ENCODE measurements at places on chromosomes 12 and 14.
A peak's percentile ranks its signal among the peaks of the same experiment; 100 is the strongest.

DNA sequence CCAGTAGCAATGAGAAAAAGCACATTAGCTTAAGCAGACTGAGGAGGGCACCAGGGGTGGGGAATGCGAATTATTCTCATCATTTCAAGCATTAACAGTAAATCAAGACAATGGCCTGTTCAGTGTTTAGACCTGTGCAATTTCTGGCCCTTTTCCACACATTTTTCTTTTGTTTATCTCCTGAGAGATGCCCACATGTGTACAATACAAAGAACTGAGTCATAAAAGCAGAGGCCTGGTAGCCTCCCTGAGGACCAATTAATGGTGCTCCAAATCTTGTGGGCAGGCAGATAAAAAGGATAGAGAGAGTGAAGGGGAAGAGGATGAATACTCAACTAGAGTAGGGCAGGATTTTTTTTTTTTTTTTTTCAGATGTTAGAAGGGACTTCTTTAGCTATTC lies 480.8 kb downstream of the RERGL start:
- no peak for DNase-seq

DNA sequence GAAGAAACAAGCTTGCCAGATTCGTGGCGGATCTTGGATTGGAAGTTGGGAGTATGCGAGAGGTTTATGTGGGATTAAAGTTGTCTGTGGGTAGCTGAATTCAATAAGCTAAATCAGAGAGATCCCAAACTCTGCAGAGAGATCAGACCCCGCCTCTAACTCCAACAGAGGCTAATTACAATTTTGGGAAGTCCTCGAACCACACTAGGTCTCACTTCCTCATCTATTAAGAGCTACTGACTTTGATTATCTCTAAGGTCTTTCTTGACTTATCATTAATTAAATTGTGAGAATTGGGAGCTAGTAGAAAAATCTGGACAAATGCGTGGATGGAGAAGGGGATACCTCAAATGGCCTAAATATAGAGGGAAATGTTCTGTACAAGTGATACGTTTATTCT lies 9.1 kb downstream of the NTF3 start:
- no peak for DNase-seq

DNA sequence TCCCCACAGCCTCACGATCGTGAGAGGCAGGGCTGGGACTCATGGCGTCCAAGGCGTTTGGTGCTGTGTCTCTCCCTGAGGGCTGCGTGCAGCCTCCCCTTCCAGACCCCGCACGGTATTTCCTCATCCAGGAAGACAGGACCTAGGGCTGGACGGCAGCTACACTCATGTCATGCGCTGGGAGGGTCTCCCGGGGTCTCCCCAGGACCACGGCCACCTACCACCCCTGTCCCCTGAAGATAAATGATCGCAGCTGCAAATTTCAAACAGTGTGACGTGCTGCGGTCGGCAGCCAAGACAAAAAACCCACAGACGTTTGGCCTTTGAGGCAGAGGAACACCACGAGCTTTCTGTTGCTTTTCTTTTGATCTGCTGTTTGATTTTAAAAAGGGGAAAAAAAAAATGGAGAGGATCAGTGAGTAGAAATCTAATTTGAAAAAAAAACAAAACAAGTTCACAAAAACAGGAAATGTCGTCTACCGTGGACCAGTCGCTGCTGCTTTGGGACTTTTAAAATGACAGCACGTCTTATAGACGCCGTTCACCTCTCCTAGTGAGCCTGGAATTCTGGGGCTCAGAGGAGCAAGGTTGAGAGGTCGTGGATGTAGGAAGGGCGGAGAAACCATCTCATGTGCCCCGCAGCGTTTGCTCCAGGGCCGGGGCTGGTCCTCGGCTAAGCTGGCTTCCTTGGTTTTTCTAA lies 237.6 kb downstream of the SLC41A2 start:
- DNase-seq, result no peak

- no peak for DNase-seq
Observed at GRCh38 chr14:76727384-76727783, 33.9 kb upstream of the VASH1 start.

- no peak for DNase-seq
Observed at GRCh38 chr14:68404652-68405183, 388.1 kb downstream of the ZFP36L1 start.

- peak; percentile 24 for DNase-seq
Observed at GRCh38 chr14:92603309-92604242, 90.0 kb downstream of the RIN3 start.

DNA sequence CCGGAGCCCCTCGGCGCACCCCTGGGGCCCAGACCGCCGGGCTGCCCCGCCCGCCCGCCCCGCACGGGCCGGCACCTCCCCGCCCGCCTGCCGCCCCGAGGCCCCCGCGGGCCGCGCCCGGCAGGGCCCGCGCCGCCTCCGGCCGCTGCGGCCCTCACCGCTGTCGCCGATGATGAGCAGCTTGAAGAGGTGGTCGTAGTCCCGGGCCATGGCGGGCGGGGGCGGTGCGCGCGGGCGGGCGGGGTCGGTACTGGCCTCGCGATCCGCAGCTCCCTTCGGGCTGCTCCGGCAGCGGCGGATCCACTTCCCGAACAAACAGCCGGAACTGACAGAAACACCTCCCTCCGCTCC lies at the start of gene RAB35:
TSS of gene RAB35 (minus strand) at position 313 of the 351 bp plus-strand sequence. CDS start at position 210, 103 bp downstream.
- DNase-seq, result no peak

- DNase-seq, result no peak
Observed at GRCh38 chr12:46608431-46609272, 217.1 kb downstream of the SLC38A4 start.

DNA sequence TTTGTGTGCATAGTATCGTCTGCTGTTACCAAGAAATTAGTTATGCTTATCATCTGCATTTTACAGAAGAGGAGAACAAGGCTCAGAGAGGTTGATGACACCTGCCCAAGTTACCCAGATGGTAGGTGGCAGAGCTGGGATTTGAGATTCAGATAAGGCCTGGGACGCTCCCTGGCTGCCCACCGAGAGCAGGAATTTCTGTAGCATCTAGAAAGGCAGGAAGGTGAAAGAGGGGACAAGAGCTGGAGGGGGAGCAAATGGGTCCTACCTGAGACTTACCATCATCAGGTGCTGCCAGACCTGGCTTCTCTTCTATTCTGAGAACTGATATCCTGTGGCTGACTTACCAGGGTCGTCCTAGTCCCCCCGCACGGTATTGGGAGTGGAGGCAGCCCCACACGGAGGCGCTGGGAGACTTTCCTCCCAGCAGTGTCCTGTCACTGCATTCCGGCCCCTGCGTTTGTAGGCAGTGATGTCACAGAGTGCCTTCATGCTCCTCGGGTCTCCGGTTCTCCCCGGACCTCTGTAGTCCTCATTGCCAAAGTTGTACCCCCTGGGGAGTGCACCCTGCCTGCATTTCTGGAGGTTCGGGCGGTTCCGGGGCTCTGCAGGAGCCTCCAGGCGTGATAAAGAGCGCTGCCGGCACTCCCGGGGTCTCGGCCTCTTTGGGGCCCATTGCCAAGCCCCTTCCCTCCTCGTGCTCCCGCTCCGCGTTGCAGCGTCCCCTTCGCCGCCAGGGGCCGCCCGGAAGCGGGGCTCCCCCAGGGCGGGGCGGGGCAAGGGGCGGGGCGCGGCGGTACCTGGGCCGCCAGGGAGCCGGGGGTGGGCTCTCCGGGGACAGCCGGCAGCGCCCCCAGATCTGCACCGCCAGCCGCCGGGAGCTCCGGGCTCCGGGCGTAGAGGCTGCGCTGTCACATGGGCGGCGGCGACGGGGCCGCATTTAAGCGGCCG lies at the start of gene CABP1:
TSS of gene CABP1 (plus strand) at position 856 of the 951 bp plus-strand sequence. CDS start at position 916, 60 bp downstream.
- no peak for DNase-seq

- DNase-seq, result peak; percentile 56
Observed at GRCh38 chr12:111841236-111841749, 735 bp upstream of the MAPKAPK5 start.

DNA sequence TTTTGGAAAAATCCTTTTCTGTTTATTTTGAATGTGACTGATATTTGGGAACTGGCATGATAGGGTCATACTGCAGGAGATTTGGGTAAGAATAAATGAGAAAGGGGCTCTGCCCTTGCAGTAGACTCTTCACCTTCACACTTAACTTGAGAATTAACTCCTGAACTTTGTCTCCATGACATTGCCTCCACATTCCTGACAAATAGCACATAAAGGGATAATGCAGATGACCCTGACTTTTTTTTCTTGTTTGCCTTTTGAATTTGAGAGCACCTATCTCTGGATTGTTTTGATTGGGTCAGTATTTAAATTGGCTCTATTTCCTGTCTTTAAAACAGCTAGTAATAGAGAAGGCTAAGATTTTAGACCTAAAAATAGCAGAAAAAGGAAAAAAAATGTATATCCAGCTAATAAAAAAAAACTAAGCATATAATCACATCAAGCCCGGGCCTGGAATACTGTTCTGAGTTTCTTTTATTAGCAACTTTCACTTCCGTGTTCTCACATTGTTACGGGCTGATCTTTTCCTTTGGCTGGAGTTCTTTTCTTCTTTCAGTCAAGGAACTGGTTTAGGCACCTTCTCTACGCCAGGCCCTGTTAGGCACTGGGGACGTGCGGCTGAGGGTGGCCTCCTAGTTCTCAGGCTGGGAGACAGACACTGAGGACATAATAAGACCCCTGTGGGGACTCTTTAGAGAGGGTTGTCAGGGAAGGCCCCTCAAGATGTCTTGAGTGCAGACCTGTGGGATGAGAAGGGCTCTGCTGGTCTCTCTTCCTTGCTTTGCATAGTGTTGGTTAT lies 53.1 kb upstream of the GNPNAT1 start:
- no peak for DNase-seq

GRCh38 chr12:26929590-26929989 lies 8.2 kb downstream of the INTS13 start:
- no peak for DNase-seq

DNA sequence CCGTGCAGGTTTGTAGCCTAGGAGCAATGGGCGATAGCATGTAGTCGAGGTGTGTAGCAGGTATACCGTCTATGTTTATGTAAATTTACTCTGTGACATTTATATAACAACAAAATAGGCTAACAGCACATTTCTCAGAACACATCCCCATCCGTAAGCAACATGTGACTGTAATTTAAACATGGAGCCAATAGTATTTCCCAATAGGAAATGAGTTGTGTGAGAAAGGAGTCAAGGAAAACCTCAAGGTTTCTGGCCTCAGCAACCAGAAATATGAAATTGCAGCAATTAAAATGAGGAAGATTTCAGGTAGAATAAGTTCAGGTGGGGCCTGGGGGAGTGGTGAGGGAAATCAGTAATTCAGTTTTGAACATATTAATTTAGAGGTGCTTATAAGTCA lies 136.0 kb downstream of the MSRB3 start:
- DNase-seq, result no peak

- DNase-seq, result no peak
Observed at GRCh38 chr12:99389751-99390150, 257.8 kb upstream of the GARIN6 start.

DNA sequence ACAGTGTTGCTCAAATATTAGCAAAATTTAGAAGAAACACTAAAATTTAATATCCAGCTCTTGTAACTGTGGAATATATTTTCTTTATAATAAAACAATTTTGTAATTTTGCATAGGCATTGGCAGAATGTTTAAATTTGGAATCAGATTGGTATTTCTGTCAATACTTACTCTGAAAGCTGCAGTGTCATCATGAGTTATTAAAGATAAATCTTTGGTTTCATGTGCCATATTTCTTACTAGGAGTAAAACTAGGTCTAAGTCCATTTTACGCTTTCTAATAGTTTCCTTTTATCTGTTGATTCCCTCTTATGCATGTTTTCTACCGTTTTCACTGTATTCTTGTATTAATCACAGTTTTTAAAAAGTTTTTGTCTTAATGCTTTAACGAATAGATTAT lies 49.7 kb downstream of the CCDC91 start:
- DNase-seq, result no peak

DNA sequence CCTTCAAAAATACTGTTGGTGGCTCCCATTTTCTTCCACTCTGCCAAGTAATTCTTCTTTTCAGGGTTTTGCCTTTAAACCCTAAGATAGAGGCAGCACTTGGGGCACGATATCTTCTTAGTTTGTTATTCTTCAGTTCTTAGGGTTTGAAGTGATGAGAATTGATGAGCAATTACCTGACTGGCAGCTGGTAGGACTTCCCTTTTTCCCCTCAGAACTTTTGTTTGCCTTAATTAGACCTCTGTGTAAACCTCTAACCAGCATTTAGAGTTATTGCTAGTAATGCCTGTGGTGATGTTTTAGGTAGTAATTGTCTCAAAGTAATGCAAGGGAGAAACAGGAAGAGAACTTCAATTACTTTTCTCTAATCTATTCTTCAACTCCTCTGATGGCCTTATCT lies 683.5 kb downstream of the RPL10L start:
- DNase-seq, result no peak

DNA sequence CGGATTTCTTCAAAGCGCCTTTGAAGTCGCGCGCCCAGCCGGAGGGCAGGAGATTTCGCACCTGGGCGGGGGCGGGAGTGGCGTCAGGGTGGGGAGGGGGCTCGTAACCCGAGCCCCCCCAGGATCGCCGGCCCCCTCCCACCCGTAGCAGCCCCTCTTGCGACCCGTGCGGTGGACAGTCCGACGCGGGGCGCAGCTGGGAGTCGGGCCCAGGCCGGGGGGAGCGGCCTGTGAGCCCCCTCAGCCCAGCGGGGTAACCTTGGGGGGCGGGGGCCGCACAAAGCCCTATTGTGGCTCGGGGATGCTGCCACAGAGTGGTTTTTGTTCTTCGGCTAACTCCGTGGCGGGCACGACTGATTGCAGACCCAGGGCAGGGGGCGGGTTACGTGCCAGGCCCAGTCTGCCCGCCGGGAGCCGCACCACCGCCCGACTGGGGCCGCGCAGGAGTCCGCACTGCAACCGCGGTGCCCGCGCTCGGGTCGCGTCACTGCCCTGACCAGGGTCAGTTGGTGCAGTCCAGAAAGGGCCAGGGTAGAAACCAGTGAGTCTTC lies 4.2 kb upstream of the AAAS start:
- no peak for DNase-seq

DNA sequence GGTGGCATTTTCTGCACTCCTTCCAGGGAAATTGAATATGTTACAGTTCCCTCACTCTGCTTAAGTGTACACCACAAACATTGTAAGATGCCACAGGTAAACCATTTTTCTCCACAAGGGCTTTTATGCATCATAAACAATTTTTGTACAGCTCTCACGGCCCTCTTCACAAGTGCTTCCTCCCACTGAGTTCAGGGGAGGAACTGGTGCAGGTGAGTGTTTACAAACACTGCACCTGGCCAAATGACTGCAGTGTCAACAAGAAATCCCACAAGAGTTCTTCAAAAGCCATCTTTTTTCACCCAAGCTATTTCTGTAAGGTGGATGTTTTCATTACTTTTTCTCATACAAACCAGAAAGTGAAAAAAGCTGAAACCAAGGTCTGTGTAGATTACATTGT lies 973.2 kb downstream of the AACS start:
- DNase-seq, result no peak

DNA sequence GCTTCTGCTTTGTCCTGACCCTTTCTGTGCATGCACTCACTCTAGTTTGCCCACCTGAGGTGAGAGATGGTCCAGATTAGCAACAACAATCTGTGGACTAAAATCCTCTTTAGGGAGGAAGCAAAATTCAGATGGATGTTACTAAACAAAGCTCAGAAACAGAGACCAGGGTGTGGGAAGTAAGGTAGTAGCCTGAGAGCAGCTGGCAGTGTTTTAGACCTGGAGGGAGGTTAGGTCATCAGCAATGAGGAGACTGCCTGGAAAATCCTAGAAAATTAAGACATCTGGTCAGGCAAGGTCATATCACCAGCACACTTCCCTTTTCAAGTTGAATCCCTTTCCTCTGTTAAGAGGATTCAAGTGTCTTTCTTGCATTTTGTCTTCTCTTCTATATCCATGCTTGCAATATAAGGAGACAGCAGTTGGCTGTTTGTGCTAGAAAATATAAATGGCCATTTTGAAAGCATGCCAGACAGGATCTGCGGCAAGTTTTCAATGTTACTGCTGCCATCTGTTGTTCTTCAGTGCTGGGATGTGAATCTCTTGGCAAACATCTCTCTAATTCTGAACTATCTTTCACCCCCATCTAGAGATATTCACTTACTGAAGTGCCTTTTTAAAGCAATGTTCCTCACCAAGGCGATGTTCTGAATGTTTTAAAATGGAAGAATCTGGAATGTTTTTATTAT lies 266.4 kb downstream of the NAV3 start:
- peak; percentile 64 for DNase-seq
